D341Med (cell line): ENCODE measurements at places on chromosomes 1 and 21.

DNA sequence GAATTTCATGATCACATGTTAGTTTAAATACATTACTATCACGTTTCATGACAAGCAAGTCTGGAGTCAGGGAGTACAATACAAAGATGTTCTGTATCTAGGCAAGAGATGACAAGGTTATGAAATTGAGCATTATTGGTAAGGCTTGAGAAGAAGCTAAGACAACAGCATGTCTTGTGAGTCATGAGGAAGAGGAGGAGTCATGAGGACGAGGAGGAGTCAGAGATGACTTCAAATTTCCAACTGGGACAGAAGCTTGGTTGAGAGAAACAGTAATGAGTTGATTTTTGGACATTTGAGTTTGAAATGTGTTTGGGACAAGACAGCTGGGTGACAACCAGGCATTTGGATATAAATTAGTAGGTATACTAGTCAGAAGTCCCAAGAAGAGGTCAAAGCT lies 4.3 kb upstream of the UBE2U start:
- no peak for DNase-seq

DNA sequence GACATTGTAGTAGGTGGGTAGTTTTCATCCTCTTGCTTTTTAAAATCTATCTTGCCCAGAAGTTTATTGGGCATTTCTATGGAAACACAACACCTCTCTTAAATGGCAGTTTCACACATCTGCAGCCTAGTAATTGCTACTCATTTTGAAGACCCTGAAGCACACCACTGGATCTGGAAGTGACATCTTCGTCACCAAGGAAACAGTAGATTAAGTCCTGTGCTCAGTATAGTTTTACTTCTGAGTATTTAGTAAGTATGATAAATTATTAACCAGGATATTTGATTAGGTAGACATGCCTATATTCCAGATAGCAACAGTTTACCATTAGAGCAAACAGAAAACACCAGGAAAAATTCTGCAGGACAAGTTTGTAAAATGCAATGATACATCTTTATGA lies 48.7 kb downstream of the UCK2 start:
- no peak for DNase-seq

GRCh38 chr1:229325853-229326487 lies 16.9 kb downstream of the CCSAP start:
- DNase-seq, result no peak

DNA sequence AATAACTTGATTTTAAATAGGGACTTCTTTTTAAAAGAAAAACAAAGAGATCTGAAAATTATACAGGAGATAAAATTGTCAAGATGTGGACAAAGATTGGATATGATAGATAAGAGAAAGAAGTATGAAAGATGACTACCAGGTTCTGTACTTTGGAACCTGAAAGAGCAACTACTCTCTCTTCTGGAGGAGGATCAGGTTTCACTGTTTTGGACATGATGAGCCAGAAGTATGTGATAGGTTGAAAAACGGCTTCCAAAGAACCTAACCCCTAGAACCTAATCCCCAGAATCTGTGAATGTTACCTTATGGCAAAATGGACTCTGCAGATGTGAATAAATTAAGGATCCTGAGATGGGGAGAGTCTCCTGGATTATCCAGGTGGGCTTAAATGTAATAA lies 26.2 kb downstream of the RSBN1 start:
- no peak for DNase-seq

DNA sequence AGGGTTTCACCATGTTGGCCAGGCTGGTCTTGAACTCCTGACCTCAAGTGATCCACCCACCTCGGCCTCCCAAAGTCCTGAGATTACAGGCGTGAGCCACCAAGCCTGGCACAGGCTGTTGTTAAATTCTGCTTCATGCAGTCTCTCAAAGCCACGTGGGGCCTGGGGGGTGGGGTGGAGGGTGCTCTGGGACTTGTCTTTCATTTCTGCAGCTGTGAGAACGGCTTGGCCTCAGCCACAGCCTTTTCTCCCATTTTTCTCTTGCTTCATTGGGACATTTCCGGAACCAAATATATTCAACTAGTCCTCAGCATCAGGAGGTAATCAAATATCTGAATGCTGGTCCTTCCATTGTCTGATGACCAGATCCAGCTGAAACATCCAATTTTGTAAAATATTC lies 27.6 kb upstream of the KCNE2 start:
- DNase-seq, result no peak

DNA sequence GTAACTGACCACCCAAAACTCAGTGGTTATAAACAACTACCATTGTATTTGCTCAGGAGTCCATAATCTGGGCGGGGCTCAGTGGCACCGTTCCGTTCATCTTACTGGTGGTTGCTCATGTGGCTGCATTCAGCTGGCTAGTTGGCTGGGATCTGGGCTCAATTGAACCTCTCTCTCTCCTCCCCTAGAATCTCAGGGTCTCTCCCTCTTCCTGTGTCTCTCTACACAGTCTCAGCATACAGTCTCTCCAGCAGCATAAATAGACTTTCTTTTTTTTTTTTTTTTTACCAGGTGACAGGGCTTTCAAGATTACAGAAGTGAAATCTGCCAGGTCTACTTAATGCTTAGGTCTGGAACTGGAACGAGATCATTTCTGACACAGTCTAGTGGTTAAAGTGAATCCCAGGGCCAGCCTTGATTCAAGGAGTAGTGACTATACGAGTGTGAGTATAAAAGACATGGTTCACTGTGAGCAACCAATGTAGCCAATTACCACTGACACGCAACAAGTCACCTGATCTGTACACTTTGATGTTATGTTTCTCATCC lies 193.7 kb upstream of the ESRRG start:
- DNase-seq, result no peak

GRCh38 chr1:22749919-22750684 lies 39.5 kb downstream of the EPHB2 start:
- no peak for DNase-seq

- DNase-seq, result no peak
Observed at GRCh38 chr1:5967351-5968160, 24.7 kb downstream of the NPHP4 start.

DNA sequence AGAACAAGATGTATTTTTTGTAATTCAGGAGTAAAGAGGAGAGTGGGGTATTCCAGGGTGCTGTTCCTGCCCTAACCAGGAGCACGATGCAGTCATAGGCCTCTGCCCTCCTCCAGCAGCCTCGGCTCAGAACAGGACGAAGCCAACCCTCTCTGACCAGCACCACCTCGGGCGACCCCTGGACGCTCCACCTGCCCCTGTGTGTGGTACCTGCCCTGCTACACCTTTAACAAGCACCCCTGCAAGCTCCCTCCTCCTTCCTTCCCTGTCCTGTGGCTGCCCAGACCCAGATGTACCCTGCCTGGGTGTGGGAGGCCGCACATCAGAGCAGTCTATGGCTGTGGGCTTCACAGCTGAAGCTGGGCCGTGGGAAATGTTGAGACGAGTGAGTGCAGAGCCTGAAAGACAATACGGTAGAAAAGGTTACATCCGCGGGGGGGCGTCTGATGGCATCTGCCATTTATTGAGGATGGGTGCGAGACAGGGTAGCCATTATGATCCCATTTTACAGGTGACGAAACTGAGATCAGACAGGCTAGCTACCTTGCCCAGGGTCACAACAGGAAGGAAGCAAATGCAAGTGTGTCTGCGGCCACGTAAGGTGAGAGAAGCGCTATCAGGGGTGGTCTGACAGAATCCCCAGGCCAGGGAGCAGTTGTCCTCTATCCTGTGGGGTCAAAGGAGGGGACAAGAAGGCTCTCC lies 4.6 kb downstream of the ERG start:
- no peak for DNase-seq

GRCh38 chr1:8133190-8133589 lies 107.1 kb upstream of the ERRFI1 start:
- DNase-seq, result no peak

- no peak for DNase-seq
Observed at GRCh38 chr1:10070206-10070605, 37.4 kb downstream of the UBE4B start.

DNA sequence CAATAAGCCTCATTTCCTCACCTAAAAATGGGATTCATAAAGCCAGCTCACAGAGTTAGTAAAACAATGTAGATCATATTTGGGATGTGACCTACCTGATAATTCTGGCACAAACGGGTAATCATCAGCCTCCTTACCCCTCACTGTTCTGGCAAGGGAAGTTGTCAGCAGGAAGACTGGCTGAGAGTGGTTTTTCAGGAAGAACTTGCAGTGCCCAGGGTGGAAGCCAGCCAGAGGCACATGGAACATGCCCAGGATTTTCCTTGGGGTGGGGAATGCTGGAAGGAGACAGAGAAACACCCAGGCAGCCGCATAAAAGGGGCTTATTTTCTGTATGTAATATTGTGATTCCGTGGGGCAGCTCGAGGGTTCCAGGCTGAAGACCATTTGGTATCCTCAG lies 7.7 kb upstream of the SLC5A9 start:
- DNase-seq, result no peak

GRCh38 chr1:6989212-6990159 lies 204.2 kb downstream of the CAMTA1 start:
- no peak for DNase-seq

GRCh38 chr1:52904927-52905698 lies 16.4 kb downstream of the ECHDC2 start:
- DNase-seq, result peak; percentile 87

DNA sequence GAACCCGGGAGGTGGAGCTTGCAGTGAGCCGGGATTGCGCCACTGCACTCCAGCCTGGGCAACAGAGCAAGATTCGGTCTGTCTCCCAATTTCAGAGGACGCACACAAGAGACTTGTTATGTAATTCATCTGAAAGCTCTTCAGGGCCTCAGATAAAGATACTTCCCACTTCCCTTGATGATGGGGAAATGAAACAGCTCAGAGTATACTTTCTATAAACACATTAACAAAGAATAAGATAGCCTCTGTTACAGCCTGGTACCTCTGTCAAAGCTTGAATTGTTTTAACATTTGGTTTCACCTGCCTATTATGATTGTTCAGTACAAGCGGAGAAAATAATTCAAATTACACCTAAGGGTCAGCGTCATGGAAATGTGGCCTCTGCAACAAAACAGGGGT lies 622.9 kb upstream of the ADGRL4 start:
- no peak for DNase-seq

GRCh38 chr1:150567341-150567716 lies 12.1 kb downstream of the MCL1 start:
- DNase-seq, result no peak

- no peak for DNase-seq
Observed at GRCh38 chr1:86596224-86596623, 49.3 kb downstream of the CLCA4 start.

DNA sequence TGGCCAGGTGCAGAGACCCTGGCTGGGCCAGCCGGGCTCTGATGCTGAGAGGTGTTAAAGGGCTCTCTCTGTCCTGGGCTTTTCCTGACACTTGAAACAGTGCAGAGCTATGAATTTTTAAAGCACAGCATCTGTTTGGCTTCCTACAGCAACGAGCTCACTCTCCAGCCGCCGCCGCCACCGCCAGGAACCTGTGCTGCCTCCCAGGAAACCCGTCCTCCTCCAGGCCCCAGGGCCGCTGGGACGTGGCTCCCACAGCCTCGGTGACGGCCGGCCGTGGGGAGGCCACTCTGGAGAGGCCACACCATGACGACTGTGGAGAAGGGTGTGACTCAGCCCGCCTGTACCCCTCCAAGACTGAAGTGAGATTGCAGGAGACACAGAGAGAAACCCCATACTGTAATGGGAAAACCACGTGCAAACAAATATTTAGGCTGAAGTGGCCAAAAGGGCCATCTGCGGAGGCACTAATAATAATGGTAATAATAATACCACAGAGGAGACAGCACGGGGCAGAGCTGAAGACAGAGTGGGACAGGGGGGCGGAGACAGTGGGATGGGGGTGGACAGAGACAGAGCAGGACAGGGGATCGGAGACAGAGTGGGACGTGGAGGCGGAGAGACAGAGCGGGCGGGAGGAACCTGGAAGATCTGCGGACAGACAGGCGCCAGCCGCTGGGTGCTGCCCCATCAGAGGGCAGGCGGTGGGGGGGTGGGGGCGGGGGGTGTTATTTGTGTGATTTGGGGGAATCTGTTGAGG lies 139.2 kb downstream of the CASZ1 start:
- no peak for DNase-seq
